ENCODE measurements at places on chromosomes 6 and 20.

GRCh38 chr20:5058873-5059272 lies 57.6 kb upstream of the SLC23A2 start:
- no peak for DNase-seq

- no peak for DNase-seq
Measured at GRCh38 chr6:43825187-43826115, 55.4 kb downstream of the VEGFA start.

GRCh38 chr20:50037123-50037522 lies 54.3 kb downstream of the SNAI1 start:
- no peak for DNase-seq

DNA sequence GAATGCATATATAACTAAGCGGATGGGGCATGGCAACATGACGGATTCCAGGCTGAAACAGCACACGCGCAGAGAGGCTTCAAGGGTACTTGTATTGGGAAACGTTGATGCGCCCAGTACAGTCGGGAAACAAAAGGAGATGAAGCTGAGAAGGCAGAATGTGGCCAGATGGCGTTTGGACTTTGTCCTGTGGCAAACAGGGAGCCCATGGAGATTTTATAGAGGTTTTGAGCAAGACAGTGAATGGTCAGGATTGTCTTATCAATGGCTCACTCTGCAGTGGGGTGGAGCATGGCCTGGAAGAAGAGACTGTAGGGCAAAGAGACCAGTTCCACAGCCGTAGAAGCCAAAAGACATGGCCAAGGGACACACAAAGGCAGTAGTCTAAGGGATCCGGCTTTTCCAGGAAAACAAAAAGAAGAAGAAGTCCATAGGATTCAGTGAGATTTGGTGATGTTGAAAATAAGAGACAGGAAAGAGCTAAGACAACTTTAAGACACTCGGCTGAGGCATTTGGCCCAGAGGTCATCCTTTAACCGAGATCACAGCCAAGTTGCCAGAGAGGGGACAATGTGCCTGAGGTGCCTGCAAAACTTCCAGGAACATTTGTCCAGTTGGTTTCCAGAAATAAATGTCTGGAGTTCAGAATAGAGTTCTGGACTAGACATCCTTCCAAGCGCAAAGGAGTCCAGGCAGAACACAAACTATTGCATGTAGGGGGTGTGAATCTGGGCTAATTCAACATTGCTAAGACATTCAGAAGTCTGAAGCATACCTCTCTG lies 123.0 kb upstream of the RREB1 start:
- DNase-seq, result peak; percentile 31

GRCh38 chr6:98944598-98945081 lies 3.1 kb downstream of the FBXL4 start:
- DNase-seq, result peak; percentile 58

- no peak for DNase-seq
Measured at GRCh38 chr20:19254956-19255355, 42.5 kb downstream of the SLC24A3 start.

- no peak for DNase-seq
Measured at GRCh38 chr20:43821795-43822194, 92.9 kb upstream of the TOX2 start.

DNA sequence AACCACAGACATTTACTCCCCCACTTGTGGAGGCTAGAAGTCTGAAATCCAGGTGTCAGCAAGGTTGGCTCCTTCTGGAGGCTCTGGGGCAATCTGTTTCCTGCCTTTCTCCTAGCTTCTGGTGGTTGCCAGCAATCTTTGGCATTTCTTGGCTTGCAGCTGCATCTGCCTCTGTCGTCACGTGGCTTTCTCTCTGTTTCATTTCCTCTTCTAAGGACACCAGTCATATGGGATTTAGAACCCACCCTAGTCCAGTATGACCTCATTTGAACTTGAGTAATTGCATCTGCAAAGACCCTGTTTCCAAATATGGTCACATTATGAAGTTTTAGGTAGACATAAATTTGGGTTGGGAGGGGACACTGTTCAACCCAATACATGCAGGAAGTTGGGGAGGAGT lies 56.2 kb upstream of the EPB41L1 start:
- DNase-seq, result no peak

- peak; percentile 10 for DNase-seq
Measured at GRCh38 chr6:38997128-38997761, 51.3 kb upstream of the GLP1R start.

- DNase-seq, result peak; percentile 63
Measured at GRCh38 chr20:10715035-10715434, 41.2 kb upstream of the JAG1 start.

DNA sequence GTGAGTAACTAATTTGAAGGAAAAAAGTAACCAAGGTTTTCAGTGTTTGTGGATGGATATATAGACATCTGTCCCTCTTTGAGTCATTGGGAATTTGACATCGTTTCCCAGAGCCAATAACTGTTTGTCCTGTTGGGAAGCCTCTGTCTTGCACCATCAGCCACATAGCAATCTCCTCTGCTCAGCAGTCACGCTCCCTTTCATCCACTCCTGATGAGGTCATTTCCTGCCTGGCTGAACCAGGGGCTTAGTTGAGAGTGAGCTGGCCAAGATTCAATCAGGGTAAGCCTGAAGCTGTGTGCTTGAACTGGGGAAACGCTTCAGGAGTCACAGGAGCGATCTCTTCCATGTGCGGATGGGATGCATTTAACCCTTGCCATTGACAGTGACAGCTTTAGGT lies 121.5 kb upstream of the FOXQ1 start:
- DNase-seq, result no peak

All from NCI-H69 (cell line).